ENCODE measurements at places on chromosomes 5 and 9.

DNA sequence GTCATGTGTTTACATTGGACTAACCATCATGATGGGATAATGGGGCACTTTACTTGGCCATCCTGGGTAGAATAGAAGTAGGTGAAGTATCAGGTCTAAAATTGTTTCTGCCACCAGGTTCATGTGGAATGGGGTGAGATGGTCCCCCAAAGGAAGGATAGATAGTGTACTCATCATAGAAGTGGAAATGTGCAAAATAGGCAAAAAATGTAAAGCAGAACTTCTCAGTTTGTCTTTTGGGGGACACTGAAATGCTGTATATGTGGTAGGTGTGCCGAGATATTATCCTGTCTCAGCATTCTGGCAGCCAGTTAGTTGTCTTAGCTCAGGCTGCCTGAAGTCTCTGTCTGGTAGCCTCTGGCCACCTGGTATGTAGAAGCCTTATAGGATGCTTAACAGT lies 107.6 kb downstream of the FOCAD start:
- no peak for DNase-seq

GRCh38 chr5:181131514-181131913 lies 545 bp upstream of the OR2V1 start:
- no peak for DNase-seq

GRCh38 chr5:66558560-66558959 lies 37.6 kb upstream of the MAST4 start:
- no peak for DNase-seq

GRCh38 chr5:73031839-73032238 lies 76.0 kb downstream of the FCHO2 start:
- no peak for DNase-seq

DNA sequence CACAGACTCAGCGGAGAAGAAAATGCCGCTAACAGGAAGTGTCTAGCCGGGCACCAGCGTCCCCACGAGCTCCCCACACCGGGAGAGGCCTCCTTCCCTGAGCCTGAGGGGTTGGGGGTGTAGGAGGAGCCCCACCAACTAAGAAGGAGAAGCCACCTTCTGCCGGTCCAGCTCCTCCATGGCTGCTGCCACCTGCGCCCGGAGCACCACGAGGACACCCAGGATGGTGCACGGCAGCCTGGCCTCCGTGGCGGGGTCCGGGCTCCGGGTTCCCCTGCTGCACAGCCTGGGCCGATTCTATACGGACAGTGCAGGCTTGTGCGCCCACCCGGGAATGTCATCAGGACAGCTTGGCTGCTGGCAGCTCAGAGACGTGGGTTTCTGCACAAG lies 297 bp downstream of the LCN8 start:
- DNase-seq = no peak

DNA sequence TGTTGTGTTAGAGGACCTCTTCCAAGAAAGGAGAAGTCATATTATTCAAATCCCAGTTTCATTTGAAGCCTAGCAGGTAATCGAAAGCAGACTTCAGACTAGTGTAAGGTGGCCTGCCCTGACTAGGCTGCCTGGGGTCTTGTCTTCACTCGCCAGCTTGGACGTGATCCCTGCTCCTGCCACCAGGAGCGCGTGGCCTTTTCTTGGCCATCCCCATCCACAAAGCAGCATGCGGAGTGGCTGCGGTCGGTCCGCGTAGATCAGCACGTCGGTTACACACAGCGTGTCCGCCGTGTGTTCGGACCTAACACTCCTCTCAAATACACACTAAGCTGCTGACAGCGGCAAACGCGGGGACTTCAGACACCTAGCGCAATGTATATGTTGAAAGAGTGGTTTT lies 37.3 kb downstream of the CFAP77 start:
- DNase-seq = no peak

GRCh38 chr9:22919423-22919822 lies 472.8 kb downstream of the DMRTA1 start:
- DNase-seq = no peak

DNA sequence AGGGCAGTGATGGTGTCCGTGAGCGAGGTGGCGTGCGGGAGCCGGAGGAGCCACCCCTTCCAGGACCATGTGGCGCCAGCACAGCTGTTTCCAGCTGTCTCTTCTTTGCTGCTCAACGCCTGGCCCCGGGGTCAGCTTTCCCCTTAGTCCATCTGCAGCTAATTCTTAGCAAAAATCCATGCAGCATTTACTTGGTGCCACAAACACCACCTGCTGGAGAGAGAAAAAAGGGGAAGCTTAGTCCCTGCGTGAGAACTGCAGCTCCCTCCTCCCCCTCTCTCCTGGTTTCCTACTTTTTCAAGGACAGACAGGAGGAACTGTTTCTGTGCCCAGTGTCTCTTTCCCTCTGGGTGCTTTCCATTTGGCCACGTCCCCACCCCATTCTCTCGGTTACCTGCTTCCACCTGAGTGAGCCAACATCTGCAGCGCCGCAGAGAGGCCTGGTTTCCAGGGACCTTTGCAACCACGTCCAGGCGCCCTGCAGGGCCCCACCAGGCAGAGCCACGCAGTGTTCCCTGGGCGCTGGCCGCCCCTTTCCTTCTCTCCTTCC lies 3.4 kb downstream of the SLC6A19 start:
- DNase-seq = no peak

DNA sequence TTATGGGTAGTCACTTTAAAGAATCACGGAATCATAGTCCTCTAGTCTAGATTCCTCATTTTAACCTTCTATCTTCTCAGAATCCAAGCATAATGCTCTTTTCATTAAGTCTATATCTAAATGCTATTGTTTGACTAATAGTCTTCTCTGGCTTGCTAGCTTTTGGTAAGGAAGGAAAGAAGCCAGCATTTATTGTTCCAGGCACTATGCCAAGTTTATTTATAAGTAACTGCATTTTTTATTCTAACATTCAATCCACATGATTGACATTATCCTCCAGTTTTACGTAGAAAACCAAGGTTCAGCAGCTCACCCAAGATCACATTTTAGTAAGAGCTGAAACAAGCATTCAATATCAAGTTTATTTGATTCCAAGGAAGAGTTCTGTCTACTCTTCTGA lies 254.2 kb downstream of the SAXO1 start:
- DNase-seq = no peak

- DNase-seq = no peak
Measured at GRCh38 chr9:33468215-33468730, 5.5 kb downstream of the NOL6 start.

GRCh38 chr5:53542926-53543325 lies 17.5 kb upstream of the NDUFS4 start:
- no peak for DNase-seq

GRCh38 chr5:1201327-1202025 lies at the start of gene SLC6A19:
TSS of gene SLC6A19 (plus strand) at chr5:1201595. CDS start at chr5:1201651, 56 bp downstream.
- DNase-seq = no peak

DNA sequence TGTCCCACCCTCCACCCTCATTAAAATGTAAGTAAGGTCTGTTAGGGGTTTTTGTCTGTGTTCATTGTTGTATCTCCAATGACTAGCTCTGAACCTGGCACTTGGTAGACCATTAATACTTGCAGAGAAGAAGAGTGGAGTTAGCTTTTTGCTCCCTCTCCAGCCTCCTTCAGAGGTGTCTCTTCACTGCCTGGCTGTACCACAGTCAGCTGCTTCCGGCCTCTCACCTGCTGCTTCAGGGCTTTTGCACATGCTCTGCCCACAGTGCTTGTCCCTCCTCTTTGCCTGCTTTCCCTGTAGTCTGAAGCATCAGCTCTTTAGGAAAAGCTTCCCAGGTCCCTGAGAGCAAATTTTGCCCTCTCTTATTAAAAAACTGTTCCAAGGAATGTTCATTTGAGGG lies 83.6 kb downstream of the SNX24 start:
- no peak for DNase-seq

DNA sequence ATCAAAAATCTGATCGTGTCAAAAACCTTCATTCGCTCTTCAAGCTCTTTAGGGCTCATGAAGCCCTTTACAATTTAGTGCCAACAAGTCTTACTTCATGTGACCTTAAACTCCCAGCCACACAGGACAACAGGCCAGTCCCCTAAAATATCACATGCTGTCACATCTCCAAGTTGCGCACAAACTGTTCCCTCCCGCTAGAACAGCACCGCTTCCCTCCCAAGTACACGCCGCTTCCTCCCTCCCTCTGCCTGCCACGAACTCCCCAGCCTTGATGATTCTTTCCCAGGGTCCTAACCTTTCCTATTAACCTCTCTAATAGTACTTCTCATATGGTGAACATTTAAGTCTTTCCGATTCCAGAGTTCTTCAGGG lies 91.2 kb downstream of the TLE1 start:
- no peak for DNase-seq

DNA sequence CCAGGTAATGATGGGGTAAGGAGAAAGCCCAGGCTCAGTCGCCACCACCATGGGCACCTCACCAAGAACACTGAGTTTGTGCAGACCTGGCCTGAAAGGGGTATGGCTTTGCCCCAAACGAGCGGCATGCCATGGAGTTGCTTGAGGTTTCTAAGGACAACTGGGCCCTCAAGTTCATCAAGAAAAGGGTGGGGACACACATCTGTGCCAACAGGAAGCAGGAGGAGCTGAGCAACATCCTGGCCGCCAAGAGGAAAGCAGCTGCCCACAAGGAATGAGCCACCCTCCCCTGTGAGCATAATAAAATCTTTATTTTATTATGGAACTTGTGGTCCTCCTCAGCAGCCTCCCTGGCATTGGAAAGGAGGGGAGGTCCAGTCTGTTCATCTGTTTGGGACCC lies 23.8 kb downstream of the CD14 start:
- no peak for DNase-seq

- no peak for DNase-seq
Measured at GRCh38 chr5:140673187-140673976, at the start of gene DND1. TSS of gene DND1 (minus strand) at chr5:140673576. CDS start at chr5:140673542, 34 bp downstream.

- DNase-seq = no peak
Measured at GRCh38 chr5:16345454-16345853, 120.1 kb downstream of the ZNF622 start.

DNA sequence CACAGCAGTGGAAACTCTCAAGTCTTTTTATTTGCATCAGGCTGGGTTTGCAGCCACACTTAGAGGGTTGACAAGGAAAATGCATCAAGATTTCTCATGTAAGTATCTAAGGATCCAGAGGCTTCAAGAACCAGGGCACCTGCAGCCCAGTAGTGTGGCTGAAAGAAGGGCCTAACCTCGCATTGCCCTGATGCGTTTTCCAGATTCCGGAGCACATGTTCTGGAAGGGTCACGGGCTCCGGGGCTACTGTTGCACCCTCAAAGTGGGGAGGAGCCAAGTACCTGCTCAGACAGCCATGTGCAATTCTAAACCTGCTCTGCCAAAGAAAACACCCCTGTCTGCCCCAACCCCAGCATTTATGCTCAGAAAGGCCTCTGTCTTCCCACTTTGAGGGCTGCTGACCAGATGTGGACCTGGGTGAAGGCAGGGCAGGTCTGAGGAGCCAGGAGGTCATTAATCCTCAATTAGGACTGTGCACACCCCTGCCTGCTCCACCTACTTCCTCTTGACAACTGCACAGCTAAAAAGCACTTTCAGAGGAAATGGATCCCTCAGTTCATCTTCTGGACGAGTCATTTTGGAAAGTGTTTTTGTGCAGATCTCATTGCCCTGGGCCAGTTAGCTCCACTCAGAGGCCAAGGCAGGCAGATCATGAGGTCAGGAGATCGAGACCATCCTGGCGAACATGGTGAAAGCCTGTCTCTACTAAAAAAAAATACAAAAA lies 110.7 kb downstream of the SAXO1 start:
- no peak for DNase-seq

- DNase-seq = no peak
Measured at GRCh38 chr5:73859696-73860095, 233.7 kb downstream of the ARHGEF28 start.

GRCh38 chr5:128842241-128842640 lies 123.0 kb upstream of the SLC27A6 start:
- no peak for DNase-seq

- no peak for DNase-seq
Measured at GRCh38 chr9:97859346-97859745, 6.3 kb downstream of the FOXE1 start.

DNA sequence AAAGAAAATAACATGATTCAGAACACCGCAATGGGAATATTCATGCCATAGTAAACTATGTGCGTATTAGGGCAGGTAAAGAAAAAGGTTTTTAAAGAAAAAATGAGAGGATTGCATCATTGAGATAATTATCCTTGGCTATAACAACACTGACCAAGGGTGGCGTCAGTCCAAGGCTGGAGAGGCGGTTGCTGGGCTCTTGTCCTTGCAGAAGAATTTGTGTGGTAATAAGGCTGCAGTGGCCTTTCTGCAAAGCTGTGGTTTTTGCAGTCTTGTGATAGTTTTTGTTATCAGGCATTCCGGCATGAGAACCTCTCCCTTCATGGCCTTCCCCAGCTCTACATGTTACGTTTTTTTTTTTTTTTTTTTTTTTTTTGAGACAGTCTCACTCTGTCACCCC lies 14.0 kb downstream of the BOD1 start:
- no peak for DNase-seq

DNA sequence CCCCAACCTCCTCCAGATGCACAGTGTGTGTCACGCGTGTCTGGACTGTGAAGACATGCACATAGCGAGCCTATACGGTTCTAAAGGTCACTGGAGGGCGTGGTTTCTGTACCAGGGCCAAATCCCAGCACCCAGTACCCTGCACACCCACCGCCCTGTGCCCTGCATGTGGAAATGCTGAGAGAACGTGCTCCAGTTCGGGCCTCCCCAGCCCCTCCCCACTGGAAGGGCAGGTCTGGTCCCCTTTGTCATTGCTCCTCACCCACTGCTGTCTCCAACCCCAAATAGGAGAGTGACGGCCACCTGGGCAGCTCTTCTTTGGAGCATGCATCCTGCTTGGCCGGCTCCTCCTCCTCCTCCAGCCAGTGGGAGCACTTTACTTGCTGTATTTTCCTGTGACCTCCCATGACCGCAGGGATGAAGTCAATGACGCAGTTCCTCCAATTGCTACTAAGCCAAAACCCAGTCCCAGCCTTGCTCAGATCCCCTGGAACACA lies 116.7 kb downstream of the WNK2 start:
- DNase-seq = no peak

GRCh38 chr5:168282120-168282519 lies 9.3 kb upstream of the WWC1 start:
- DNase-seq = no peak

DNA sequence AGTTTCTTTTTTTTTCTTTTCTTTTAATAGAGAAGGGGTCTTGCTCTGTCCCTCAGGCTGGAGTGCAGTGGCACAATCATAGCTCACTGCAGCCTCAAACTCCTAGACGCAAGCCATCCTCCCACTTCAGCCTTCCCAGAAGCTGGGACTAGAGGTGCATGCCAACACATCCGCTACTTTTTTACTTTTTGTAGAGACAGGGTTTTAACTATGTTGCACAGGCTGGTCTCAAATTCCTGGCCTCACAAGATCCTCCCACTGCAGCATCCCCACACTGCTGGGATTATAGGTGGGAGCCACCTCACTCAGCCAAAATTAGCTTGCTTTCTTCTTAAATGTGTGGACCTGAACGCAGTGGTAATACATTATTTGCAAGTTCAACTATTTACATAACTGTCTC lies 66.1 kb downstream of the SERINC5 start:
- no peak for DNase-seq

GRCh38 chr9:34686732-34687131 lies 4.3 kb downstream of the CCL19 start:
- no peak for DNase-seq

- no peak for DNase-seq
Measured at GRCh38 chr9:115237385-115237998, 119.5 kb upstream of the TNC start.

- DNase-seq = no peak
Measured at GRCh38 chr5:42494414-42494813, 71.2 kb downstream of the GHR start.

GRCh38 chr9:127683723-127684122 lies 23.1 kb upstream of the CFAP157 start:
- no peak for DNase-seq

- no peak for DNase-seq
Measured at GRCh38 chr5:116454417-116454927, 120.2 kb downstream of the SEMA6A start.

Data from activated CD4-positive, CD25-positive, alpha-beta regulatory T cell treated with anti-CD3 and anti-CD28 coated beads, Interleukin-2, amount 50 U/mL, for 16 hours (primary cell).